ENCODE measurements at places on chromosomes 2 and 18.

DNA sequence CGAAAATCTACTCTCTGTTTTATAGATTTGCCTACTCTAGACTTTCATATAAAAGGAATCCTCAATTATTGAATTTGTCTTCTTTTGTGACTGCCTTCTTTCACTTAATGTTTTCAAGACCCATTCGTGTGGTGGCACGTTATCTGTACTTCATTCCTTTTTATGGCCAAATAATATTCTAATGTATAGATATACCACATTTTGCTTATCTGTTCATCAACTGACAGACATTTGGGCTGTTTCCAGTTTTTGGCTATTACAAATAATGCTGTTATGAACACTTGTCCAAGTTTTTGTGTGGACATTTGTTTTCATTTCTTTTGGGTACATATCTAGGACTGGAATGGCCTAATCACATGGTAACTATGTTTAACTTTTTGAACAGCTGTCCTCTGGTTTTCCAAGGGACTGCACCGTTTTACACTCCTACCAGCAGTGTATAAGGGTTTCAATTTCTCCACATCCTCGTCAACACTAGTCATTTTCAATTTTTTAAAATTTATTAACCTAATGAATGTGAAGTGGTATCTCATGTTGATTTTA is 9.3 kb upstream of the NPAS2 start:
- DNase-seq, result no peak

DNA sequence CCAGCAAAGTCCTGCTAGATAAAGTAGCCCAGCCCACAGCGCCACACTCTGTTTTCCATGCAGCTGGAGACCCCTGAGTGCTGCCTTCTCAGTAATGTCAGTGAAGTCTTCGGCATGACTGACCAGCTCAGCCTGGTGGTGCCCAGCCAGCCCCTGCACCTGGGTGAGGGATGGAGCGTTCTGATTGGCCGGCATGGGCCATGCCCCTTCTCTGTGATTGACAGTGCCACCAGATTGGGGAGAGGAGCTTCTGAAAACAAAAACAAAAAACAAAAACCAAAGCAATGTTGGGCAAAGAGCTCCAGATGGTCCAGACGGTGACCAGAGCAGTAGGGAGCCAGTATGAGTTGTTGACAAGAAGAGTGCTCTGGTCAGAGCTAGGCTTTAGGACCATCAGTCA is 122.6 kb downstream of the DYSF start:
- no peak for DNase-seq

- no peak for DNase-seq
These were observed 27.5 kb downstream of the CDH20 start for GRCh38 chr18:61360404-61361383.

DNA sequence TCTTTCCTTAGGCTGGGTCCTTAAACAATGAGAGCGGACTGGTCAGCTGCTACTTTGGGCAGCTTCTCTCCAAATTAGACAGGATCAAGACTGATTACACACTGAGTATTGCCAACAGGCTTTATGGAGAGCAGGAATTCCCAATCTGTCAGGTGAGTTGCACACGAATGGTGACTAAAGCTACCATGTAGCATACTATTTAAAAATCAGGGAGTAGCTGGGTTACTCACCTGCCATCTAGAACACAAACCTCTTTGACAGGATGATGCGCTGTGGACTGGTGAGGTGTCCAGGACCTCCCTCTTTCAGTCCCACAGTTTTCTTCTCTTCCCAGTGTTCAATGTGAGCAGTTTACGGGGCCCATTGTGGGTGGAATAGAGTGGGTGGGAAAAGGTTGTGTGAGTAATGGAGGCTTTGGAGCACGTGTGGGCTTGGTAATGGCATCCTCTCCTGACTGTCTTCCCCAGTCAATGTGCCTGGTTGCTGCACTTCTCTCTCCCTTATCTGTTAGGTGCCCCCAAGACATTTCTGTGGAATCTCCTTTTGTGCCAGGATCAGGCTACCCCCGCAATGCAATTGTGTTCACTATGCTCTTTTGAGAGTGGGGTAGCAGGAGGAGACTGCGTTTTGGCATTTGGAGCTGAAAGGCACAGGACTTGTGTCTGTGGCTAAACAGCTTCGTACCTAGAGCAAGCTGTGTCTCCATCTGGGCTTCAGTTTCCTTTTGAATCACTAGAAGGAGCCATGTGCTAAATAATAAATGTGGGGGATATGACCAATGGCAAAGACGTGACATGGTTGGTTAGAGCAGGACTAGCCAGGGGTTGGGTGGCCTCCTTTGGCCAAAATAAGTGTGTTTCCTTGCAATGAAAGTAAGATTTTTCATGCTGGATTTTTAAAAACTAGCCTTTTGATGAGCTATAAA is 17.7 kb downstream of the SERPINB12 start:
- no peak for DNase-seq

GRCh38 chr2:66461001-66461663 is 26.2 kb downstream of the MEIS1 start:
- DNase-seq, result no peak

GRCh38 chr2:177476897-177477296 is 84.3 kb downstream of the AGPS start:
- DNase-seq, result no peak
